Stimulated activated naive CD4-positive, alpha-beta T cell treated with Interleukin-2 at 50 U/mL for 16 hours (primary cell): ENCODE measurements at places on chromosomes 6 and 20.

GRCh38 chr20:5430670-5431069 lies 113.9 kb upstream of the PROKR2 start:
- DNase-seq, result no peak

DNA sequence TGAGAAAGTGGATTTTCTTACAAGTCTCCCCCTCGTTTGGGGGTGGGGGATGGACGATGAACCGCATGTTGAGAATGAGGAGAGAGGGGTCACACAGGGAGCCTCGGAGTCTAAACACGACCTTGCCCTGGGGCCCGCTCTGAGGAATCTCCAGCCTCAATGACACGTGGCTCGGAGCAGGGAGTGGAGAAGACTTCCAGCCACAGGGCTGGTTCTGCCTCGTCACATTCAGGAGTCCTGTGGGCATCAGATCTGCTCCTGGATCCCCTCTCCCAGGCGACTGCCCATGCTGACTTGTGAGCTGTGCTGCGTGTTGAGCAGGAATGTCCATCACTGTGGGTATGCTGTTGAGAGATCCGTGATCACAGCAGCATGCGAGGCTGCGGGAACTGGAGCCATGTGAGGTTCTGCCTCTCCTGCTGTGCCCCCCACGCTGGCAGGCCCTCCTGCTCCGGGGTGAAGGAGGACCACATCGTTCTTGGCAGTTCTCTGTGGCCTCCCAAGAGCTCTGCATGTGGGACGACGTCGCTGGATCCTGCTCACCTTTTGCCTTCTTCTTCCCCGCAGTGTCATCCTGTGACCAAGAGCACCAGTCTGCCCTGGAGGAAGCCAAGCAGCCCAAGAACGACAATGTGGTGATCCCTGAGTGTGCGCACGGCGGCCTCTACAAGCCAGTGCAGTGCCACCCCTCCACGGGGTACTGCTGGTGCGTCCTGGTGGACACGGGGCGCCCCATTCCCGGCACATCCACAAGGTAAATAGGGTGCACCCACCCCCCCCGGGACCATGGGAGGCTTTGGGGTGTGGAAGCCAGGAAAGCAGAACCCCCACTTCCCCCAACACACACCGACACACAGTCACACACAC lies 157.5 kb downstream of the SMOC2 start:
- no peak for DNase-seq

- no peak for DNase-seq
Measured at GRCh38 chr20:61480158-61480825, 228.2 kb downstream of the CDH4 start.

- DNase-seq, result no peak
Measured at GRCh38 chr6:36246506-36247268, 23.2 kb upstream of the PNPLA1 start.

GRCh38 chr6:143539106-143539505 lies 27.6 kb upstream of the FUCA2 start:
- DNase-seq, result no peak

DNA sequence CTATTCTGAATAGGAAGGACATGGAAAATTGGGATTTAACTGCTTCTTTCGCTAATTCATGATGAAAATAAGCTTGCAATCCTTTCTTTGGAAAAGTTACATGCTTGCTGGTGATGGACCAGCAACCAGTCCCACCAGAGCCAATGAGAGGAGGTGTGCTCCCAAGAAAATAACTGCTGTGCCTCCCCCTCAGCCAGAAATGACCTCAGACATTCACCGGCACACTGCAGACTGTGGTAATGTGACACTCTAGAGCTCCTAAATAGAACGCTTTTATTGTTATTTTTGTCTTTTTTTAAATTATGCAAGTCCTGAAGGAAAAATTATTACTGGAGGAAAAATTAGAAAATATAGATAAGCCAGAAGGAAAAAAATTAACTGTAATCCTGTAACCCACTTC lies 2.6 kb downstream of the PYGB start:
- no peak for DNase-seq

DNA sequence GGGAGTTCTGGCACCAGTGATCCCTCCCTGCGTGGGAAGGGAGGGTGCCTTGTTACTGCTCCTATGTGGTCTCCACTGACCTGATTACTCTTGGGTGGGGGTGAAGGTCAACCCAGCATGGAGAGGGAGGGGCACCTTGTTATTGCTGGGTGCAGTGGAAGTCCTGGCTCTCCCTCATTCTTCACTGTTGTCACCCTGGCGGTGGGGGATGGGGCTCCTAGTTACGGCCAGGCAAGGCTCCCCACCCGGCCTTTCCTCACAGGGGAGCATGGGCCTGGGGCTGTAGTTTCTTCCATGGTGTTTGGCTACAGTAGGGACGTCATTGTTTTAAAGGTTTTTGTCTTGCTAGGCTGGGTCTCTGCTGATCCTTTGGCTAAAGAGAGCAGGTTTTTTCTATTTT lies 40.8 kb downstream of the PACSIN1 start:
- DNase-seq, result no peak

DNA sequence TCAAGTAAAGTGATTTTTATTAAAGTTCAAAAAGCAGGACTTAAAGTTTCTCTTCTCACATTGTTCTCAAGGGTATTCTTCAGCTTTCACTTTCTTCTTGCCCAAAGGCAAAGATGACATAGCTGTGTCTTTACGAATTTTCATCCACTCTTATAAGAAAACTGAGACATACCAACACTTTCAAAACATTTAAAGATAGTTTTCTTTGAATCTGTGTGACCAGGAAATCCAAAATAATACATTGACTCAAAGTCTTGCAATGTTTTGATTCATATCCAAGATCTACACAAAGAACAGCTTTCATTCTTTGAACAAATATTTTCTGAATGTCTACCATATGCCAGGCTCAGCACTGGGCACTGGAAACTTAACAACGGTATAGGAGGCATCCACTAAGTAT lies 117.9 kb downstream of the SIM1 start:
- DNase-seq, result no peak

GRCh38 chr6:92132957-92133356 lies 1286.4 kb downstream of the EPHA7 start:
- no peak for DNase-seq

GRCh38 chr6:169173532-169174268 lies 79.9 kb downstream of the THBS2 start:
- no peak for DNase-seq

DNA sequence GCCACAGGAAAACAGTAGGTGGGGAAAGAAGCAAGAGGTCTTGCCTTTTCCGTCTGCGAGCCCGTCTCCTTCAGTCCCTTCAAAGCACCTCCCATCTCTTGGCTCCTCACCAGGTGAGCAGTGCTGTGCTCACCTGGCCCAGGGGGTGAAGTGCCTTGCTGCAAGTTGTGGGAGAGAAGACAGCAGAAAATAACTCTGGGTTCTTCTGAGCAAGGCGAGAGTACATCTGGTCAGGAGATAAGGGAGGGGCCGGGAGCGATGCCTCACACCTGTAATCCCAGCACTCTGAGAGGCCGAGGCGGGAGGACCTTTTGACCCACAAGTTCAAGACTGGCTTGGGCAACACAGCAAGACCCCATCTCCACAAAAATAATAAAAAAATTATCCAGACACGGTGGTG lies 35.6 kb upstream of the TGM3 start:
- no peak for DNase-seq

GRCh38 chr20:51135926-51136715 lies 113.2 kb upstream of the KCNG1 start:
- no peak for DNase-seq

DNA sequence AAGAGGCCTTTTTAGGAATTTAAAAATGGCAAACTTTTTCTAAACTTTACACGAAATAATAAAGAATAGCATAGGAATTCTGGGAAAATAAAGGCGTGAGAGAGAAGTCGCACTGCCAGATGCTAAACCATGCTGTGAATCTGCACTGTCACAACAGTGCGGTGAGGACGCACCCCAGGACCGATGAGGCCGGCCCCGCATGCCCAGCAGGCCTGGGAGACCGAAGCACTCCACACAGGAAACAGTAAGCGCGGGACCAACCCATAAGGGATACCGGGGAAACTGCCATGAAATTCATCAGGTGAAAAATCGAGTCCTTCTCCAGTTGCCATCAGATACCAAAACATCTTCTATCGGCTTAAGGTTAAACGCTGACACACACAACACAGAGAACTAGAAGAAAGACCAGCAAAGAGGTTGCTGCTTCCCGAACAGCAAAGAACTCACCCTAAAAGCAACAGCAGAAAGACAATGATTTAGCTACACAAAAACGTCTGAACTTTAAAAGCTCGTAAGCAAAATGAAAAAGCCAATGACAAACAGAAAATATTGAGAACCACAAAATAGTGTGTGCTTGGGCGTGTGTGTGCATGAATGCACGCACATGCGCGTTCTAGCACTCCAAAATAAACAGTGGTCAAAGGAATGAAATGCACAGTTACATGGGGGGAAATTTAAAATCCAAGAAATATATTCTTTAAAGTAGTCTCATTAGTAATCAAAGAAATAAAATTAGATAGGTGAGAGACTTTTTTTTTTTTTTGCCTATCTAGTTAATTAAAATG lies 15.4 kb downstream of the RAMACL start:
- no peak for DNase-seq

DNA sequence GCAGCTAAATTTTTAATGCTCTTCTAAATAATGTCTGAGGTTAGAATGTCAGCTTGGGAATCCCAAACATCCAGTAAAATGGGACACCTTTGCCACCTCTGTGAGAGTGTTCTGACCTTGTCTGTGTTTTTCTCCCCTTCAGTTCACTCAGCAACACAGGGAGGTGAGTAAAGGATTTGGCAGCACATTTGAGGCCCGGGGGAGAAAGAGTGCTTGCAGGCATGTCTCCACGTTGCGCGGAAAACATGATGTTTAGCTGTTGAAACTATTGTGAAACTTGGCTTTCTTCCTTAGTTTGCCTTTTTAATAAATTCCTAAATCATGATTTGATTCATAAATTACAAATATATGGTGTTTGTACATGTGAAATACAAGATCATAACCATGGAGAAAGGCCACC lies 707.8 kb upstream of the FLRT3 start:
- no peak for DNase-seq

GRCh38 chr20:59159091-59159490 lies 4.5 kb upstream of the ZNF831 start:
- DNase-seq, result no peak

DNA sequence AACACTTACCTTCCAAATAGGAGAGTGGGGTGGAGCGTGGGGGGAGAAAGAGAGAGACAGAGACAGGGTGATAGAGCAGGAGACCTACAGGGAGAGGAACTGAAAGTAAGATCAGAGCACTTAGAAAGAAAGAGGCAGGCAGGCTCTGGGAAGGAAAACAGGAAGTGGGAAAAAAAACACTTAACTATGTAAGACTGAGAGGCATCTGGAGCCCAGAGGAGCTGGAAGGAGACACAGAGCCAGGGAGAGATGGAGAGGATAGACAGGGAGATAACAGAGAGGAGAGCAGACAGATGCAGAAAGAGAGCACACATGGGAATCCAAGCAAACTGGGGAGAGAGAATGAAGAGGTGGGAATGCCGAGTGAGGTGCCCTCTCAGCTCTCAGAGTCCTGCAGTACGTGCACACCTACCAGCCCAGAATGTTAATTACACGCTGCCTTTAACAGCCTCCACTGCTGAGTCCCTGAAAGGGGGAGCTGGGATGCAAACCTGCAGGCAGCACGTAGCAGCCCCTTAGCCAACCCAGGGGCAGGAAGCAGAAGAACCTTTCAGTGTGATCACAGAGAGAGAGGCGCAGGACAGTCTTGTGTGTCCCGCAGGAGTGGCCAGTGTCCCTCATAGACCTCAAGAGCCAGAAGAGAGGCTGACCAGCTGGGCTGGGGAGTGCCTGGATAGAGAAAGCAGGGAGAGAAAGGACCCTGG lies 132.7 kb upstream of the LRFN2 start:
- no peak for DNase-seq

GRCh38 chr6:137051790-137052472 lies 7.2 kb upstream of the IL20RA start:
- DNase-seq, result no peak

- DNase-seq, result no peak
Measured at GRCh38 chr6:163404825-163405265, 9.7 kb upstream of the QKI start.

DNA sequence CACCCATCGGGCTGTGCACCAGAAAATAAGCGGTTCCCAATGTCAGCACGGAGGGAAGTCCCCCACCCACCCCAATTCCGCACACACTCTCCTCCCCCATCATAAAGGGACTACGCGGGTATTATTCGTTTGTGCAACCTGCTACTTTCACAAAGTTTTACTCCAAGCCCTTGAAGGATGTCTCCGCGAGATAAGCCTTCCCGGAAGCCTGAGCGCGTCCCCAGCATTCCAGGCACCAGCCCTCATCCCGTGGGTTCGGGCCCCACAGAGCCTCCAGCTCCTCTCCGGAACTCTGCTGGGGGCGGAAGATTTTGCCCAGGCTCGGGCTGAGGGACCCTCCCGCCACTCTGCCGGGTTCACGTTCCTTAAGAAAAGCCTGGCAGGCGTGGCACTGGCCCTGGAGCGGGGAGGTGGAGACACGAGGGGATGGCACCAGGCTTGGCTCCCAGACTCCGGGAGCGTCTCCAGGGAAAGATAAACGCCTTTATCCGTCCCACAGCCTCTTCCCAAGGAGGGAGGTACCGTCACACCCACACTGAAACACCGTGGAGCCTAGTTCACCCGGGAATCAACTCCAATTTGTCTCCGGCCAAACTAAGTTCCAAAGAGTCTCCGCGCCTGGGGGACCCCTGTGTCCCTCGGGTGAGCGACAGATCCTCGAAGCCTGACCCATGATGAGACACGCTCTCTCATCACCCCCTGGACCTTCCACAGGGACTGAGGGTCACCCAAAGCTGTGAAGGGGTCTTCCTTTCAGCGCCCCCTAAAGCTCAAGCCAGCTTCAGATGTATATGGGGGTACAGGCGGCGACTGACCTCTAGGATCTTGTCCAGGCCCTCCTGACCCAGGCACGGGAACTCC lies 934 bp downstream of the KCNK5 start:
- peak; percentile 54 for DNase-seq

DNA sequence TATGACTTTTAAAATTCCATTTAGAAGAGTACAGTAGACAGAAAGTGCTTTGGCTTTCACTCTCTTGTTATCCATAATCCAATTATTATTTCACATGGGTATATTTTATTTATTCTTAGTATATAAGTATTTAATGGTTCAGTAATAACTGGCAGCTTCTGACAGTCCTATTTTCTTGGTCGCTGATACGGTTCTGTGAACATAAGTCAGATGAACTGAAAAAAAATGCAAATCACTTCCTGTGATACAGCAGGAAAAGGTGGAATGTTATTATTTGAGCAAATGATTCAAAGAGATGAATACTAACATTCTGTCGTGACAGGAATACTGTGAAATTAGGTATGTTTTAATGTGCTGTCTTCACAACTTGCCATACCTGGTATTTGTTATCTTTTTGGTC lies 132.3 kb downstream of the ARHGAP18 start:
- DNase-seq, result no peak

DNA sequence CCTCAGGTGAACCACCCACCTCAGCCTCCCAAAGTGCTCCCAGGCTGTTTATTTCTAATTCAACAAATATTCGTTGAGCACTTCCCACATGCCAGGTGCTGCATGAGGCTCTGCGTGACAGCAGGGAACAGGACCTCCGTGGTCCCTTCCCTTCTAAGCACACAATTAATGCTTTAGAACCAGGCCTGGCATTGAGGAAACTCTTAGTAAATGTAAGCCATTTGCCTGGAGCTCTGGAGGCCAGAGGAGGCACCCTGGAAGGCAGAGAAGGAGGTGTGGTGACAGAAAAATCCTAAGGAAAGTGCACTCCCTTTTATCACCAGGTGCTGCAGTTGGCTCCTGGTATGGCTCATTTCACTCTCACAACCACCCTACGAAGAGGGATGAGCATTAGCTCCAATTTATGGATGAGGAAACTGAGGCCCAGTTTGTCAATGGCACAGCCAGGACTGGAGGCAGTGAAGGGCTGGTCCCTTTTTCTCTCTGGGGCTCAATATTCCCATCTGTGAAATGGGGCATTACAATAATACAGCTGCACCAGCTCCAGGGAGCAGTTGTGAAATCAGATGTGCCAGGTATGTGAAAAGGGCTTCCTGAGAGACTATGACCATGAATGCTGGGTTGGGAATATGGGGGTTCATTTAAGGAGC lies 8.1 kb upstream of the ID1 start:
- DNase-seq, result no peak
